ENCODE measurements at places on chromosomes 1 and 21.

GRCh38 chr1:246066573-246066972 is 440.5 kb downstream of the SMYD3 start:
- no peak for DNase-seq

DNA sequence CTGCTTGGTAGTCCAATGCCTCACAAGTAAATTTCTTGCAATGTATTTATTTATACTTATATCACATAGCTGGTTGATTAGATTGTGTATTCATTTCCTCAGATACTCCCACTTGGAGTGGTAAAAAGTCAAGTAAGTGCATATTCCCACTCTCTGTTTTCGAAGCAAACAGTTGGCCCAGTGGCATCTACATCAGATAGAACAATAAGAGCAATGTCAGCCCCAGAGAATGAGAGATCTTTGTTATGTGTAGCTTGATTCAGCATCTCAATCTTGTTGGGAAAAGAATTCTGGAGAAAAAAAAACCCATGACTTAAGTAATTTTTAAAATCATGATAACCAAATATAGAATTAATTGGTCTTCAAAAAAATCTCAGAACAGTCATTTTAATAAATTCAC is 25.5 kb downstream of the RGL1 start:
- no peak for DNase-seq

DNA sequence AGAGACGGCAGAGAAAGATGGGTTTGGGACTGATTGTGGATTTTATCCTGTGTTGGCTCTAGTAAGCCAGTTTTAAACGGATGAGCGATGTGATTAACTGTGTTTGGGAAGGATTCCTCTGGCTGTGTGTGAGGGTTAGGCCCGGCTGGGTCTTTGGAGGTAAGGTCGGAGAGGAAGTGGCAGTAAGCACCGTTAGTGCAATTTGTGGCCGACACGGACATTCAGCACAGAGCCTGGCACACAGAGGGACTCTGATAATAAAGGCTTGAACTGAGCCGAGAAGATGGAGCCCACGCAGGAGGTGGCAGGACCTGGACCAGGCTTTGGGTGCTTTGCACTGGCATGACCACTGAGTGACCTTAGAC is 1.3 kb downstream of the MTFR1L start:
- peak; percentile 41 for DNase-seq

DNA sequence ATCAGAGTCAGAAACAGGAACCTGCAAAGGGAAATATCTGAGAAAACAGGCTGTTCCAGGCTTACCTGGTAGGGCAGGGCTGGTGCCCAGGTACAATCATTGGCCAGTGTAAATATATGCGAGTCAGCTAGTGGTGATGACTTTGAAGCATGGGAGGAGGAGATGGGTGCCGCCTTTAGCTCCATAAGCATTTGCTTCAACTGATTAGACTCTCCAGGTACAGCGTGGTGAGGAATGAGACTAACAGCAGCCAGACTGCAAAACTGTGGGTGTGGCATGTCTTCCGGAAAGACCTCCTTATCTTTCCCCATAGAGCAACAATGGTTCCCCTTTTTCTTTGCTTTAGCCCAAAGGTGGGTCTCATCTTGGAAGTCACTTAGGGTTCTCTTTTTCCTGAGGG is 137.2 kb downstream of the LRIG2 start:
- peak; percentile 84 for DNase-seq

DNA sequence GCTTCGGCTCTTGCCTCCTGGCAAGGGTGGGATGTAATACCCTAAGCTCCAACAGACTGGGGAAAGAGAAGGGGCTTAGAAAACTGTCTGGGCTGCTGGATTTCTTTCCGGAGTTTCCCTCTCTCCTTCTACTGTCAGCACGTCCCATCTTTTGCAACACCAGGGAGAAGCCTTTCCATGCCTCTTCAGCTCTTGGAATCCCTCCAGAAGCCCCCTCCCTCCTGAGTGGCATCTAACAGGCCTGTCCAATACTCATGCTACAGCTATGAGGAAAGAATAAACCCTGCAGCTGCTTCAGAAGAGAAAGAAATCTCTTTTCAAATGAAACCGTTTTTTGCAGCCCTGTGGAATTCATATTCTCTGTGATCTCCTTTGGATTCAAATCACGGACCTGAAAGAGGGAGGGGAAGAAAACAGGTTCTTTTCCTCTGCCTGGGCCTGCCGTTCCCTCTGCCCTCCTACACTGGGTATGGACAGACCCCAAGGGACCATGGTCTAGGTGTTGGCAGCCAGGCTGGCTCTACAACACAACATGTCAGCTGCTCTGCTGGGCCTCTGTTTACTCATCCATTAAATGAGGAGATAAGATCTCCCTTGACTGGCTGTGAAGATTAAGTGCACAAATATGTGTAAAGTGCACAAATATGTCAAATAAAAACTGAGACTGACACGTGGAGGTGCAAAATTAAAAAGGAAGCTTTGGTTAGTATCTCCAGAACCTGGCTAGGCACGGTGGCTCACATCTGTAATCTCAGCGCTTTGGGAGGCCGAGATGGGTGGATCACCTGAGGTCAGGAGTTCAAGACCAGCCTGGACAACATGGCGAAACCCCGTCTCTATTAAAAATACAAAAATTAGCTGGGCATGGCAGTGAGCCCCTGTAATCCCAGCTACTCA is 6.0 kb upstream of the CAPN2 start:
- no peak for DNase-seq

- no peak for DNase-seq
Observed at GRCh38 chr1:245768596-245768995, 613.8 kb downstream of the KIF26B start.

GRCh38 chr21:37365517-37366481 is 774 bp upstream of the DYRK1A start:
- no peak for DNase-seq
